ENCODE measurements at places on chromosomes 16 and 17. TPM values are rescaled to one million over a fixed set of nuclear protein-coding genes. Genes with fewer than 3 reads are reported as not detected.
A peak's percentile ranks its signal among the peaks of the same experiment; 100 is the strongest.

- no peak for DNase-seq
These were observed 80.4 kb upstream of the ERCC4 start for GRCh38 chr16:13839577-13839976.

GRCh38 chr16:57245472-57246113 lies 534 bp downstream of the ARL2BP start:
- peak; percentile 55 for DNase-seq

DNA sequence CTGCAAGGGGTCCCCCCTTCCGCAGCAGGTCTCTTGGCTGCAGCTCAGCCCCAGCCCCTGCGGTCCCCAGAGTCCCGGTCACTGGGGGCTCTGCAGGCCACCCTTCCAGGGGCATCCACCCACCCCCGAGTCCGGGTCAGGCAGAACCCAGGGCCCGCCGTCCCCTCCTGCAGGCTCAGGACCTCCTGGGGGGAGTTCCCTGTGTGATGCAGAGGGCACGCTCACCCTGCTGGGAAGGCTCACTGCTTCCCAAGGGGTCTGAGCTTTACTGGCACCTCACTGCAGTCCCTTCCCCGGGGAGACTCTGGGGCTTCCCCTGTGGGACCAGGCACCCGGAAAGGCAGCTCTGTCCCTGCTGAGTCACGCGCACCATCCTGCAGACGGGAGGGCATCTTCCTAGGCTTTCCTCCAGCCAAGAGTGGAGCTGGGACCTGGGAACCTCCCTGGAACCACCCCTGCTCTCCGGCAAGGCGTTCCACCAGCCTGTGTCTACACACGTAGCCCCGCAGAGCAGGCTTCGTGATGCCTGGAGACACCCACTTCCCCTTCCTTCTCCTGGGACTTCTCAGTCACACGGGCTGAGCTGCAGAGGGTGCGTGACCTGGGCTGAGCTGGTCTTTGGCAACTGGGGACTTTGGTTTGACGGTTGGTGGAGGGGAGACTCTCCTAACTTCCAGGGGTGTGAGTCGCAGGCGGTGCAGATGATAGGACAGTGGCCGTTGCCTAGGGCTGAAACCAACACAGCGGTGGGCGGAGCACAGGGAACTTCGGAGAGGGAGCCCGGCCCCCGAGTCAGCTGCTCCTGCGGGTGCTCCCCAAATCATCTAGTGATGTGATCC lies 23.4 kb downstream of the SLC25A10 start:
- DNase-seq = peak; percentile 60

- no peak for DNase-seq
These were observed 78.0 kb downstream of the GNAO1 start for GRCh38 chr16:56269281-56269680.

DNA sequence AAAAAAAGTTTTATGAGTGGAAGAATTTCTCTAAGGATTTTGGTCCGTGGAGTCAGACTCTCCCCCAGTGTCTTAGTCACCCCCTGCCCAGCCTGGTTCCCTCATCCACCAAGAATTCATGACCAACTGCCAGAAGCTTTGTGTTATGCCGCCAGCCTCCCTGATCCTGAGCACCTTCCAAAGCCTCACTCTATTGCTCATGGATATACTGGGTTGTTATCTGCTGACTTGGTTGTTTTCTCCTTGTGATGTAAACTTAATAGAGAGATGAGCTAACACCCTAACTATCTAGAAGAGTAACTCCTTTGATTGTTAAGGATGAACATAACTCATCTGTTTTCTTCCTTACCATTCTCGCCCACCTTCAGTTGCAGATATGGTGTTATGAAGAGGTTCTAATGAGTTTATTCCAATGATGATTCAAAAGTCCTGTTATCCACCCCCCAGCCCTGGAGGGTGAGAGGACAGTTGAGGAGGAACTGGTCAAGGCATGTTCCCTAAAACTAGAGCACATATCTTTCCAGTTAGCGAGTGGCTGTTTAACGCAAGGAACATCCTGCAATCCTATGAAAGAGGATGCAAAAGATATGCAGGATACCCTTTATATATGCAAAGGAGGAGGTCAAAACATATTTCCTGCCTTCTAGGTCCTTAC lies 1.5 kb upstream of the PSMD3 start:
- no peak for DNase-seq

The ZG16 gene
- 196 TPM for total RNA-seq

GRCh38 chr17:75610103-75610984 lies 22.7 kb downstream of the MYO15B start:
- peak; percentile 89 for DNase-seq

- DNase-seq = no peak
These were observed 12.2 kb upstream of the HS3ST4 start for GRCh38 chr16:25679511-25679910.

DNA sequence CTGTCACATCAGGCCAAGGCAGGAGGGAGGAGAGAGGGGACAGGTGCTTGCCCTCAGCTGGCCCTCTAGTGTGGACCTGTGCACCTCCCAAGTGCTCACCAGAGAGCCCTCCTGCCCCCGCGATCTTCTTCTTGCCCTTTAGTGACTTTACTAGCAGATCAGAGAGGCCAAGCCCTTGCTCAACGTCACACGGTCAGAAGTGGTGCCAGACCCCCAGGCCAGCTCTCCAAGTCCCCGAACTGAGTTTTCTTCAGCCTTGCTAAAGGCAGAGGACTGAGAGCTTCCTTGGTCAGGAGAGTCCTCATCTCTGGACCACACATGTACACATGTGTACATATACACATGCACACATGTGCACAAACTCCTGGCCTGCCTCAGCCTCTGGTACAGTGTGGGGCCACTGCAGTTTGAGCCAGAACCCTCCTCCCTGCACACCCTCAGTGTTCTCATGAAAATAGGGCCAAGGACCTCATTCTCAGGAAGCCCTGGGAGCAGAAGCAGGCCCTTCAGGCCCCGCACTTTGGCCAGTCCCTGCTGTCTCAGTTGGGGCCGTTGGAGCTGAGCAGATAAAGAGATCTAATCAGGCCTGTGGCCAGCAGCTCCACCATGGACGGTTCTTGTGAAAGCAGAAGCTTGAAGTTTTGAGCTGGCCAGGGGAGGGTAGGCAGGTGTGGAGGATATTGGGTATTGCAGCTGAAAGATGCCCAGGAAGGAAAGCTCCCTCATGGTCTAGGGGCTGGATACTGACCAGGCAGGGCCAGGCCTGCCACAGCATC lies 7.4 kb upstream of the EPX start:
- DNase-seq = no peak

The KRTAP17-1 gene
- total RNA-seq = not detected

DNA sequence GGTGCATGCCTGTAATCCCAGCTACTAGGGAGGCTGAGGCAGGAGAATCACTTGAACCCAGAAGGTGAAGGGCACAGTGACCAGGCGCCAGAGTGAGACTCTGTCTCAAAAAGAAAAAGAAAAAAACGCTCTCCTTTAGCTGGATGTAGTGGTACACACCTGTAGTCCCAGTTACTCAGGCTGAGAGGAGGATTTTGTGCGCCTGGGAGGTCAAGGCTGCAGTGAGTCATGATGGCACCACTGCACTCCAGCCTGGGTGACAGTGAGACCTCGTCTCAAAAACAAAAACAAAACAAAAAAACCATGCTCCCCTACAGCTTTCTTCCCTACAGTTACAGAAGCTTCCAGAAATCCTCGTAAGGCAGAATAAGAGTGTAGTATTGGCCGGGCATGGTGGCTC lies 33.1 kb upstream of the ST6GALNAC1 start:
- DNase-seq = no peak

The NPIPB8 gene
- total RNA-seq = 1.2 TPM

The CAPN15 gene
- total RNA-seq = 73.5 TPM

- DNase-seq = peak; percentile 69
These were observed 752 bp downstream of the TBC1D24 start for GRCh38 chr16:2475413-2476344.

The ABCA8 gene
- 42.1 TPM for total RNA-seq

- no peak for DNase-seq
These were observed 10.7 kb upstream of the HSD17B2 start for GRCh38 chr16:82024316-82024715.

DNA sequence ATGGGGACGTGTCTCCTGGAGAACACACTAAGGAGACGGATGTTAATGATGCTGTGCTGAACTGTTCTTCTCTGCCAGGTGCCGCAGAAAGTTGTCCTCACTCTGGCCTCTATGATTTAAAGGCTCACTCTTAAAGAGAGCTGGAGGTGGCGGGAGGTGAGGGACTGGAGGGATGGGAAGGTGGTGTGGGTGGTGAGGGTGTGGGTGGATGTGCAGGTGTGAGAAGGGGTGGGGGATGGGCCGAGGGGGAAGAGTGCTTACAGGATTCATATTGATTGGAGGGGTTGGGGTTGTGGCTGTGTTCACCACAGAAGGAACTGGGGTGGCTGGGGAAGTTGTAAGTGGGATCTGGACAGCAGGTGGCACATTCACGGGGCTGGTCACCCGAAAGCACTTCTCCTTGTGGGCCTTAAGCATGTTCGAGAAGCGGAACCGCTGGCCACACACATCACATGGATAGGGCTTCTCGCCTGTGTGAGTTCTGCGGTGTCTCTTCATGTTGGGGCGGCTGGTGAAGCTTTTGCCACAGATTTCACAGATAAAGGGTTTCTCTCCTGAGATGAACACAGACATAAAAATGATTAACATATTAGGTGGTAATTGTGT lies 63.6 kb downstream of the ZNF652 start:
- DNase-seq = peak; percentile 10

The GPRC5B gene
- 6.2 TPM for total RNA-seq

- no peak for DNase-seq
These were observed 87.0 kb upstream of the TBX2 start for GRCh38 chr17:61312406-61313295.

- no peak for DNase-seq
These were observed 3.9 kb downstream of the TIMM22 start for GRCh38 chr17:1000597-1001461.

DNA sequence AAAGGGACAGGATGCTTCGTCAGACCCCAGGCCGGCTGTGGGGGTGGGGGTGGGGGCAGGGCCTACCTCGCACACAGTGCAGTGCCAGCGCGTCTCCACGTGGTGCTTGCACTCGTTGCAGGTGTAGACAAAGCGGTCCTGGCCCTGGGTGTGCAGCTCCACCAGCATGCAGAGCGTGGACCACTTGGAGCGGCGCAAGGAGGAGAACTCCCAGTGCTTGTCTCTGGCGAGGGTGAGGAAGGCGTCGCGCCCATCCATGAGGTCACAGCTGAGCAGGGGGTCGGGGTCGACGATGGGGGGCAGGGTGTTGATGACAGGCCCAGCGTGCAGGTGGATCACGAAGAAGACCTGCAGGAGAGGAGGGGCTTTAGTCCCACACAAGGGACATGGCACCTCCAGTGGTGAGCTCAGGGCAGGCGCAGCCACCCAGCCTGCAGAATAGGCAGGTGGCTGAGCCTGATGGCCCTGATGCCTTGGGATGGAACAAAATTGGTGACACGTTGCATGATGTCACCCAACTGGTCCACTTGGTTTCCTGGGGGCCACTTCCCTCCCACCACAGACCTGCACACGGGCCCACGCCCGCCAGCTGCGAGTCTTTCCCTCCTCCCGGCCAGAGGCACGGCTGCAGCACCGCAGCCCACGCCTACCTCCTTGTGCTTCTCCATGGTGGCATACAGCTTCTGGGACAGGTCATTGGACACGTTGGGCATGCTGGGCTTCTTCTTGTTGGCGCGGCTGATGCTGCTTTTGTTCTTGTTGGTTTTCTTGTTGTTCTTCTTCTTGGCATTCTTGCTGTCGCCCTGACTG lies 14.0 kb upstream of the TRAP1 start:
- DNase-seq = no peak

The RAMP2 gene
- 17.2 TPM for total RNA-seq

DNA sequence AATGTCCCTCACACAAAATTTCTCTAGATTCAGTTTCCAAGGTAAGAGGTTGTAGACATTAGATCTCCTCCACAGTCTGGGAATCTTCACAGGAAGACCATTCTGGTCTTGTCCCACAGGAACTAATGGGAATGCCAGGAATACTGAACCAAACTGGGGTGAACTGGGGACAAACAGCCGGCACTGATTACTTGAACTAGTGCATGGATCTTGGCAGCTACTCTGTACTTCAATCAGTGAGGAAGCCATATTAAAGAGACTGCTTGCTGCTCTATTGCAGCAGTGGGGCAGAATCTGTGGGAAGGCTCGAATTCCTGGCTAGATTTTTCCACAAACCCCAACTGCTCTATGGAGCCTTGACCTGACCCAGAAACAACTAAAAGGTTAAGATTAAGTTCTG lies 268.9 kb upstream of the AXIN2 start:
- DNase-seq = no peak

GRCh38 chr16:49530427-49530970 lies 156.9 kb downstream of the C16orf78 start:
- DNase-seq = no peak
